ENCODE measurements at places on chromosomes 6 and 20.

DNA sequence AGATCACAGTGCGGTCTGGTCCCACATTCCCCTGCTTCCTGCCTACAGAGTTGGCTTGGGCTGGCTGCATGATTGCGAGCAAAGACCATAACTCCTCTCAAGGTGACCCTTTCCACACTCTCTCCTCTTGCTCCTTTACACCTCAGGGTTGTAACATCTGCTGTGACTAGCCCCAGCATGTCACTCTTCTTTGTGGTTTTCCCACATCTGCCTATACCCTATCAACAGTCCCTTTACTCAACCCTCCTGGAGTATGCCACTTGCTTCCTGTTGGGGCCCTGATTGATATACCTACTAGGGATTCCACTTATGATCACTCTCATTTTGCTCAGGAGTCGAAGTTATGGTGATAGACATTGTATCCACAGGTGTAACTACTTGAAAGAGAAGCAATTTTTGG is 58.9 kb upstream of the SGK1 start:
- DNase-seq, result no peak

DNA sequence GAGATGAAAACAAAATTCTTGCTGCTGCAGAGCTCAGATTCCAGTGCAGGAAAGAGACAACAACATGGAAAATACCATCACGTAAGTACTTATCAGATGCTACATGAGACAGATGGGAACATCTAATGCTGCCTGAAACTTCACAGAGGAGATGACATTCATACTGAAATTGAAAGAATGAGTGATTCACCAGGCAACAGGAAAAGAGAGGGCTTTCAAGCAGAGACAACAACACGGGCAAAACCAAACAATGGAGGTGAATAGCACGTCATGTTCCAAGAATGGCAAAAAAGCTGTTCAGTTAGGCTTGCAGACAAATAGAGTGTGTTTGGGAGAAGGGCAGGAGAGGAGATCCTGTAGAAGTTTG is 39.3 kb downstream of the GTF2H5 start:
- DNase-seq, result peak; percentile 56

GRCh38 chr6:18216411-18216810 is 47.9 kb downstream of the DEK start:
- no peak for DNase-seq

DNA sequence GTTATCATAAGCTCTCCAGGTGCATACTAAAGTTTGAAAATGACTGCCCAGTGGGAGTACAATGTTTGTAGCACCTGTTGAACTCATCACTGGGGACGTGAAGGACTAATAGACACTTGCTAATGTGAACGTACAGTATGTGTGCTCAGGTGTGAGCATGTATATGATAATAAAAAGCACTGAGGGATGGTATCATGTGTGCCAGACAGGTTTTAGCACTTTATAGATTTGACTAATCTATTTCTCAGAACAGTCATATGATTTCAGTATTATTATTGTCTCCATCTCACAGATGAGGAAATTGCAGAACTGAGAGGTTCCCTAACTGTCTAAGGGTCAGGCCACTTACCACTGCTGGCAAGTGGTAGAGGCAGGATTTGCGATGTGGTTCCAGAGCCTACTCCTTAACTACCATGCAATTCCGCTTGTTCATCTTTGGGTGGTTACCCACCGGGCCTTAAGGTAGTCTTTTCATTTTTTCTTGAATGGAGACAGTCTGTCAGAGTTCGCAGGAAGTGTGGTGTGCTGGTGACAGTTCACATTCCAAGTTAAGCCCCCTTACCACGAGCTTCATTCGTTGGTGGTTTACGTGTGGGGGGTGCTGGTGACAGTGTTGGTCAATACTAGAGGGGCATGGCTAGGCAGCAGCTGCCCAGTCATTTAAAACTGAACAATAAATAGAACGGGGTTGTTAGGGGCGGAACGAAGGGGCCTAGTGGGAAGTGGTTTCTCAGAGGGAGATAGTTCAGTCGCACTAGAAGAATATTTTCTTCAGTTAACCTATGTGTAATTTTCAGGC is 46.8 kb downstream of the RREB1 start:
- no peak for DNase-seq

- no peak for DNase-seq
These were observed at the start of gene SPO11 for GRCh38 chr20:57329608-57330221. SPO11 (plus strand) TSS chr20:57329803; CDS start chr20:57329868, 65 bp downstream.

GRCh38 chr20:15639839-15640238 is 933.4 kb downstream of the KIF16B start:
- DNase-seq, result no peak

GRCh38 chr20:36720510-36720909 is 25.4 kb downstream of the NDRG3 start:
- DNase-seq, result peak; percentile 47

DNA sequence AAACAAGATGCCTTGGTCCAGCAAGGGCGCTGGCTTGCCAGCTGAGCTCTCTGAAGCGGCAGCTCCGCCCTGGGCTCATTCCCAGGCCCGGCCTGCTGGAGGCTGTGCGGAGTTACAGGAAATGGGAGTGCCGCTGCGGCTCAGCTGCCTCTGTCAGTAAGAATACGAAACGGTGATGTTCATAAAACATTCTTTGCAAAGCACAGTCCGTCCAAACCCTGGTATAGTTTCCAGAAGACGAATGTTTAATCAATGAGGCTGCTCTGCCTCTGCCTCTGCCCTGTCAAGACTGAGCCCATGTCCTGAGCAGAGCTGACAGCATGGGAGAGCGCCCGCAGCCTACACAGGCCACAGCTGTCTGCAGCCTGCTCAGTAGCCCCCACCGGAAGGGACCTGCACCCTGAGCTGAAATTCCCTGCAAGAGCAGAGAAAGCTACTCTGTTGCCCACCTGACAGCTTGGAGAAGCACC is 153.3 kb upstream of the SNX9 start:
- DNase-seq, result no peak

GRCh38 chr20:15248618-15249395 is 911.4 kb upstream of the FLRT3 start:
- DNase-seq, result no peak

- no peak for DNase-seq
These were observed 156.8 kb upstream of the PLCB4 start for GRCh38 chr20:8912096-8912495.

DNA sequence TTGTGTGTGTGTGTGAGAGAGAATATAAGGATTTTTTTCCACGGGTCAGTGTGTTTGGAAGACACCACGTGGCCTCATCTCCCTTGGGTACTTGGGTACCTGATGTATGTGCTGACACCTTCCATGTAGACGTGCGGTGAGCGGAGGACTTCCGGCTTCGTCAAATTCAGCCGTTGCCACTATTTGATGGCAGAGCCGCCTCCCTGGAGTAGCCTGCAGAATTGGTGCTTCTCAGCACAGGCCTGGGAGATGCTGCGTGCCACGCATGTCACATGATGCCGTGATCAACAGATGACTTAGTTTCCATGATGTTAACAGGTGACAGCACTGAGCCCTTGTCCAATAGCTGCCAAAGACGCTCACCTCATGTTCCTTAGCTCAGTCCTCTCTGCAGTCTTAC is 69.4 kb downstream of the CDH4 start:
- DNase-seq, result no peak

- DNase-seq, result no peak
These were observed 5.2 kb downstream of the SLC35D3 start for GRCh38 chr6:136927292-136927691.

DNA sequence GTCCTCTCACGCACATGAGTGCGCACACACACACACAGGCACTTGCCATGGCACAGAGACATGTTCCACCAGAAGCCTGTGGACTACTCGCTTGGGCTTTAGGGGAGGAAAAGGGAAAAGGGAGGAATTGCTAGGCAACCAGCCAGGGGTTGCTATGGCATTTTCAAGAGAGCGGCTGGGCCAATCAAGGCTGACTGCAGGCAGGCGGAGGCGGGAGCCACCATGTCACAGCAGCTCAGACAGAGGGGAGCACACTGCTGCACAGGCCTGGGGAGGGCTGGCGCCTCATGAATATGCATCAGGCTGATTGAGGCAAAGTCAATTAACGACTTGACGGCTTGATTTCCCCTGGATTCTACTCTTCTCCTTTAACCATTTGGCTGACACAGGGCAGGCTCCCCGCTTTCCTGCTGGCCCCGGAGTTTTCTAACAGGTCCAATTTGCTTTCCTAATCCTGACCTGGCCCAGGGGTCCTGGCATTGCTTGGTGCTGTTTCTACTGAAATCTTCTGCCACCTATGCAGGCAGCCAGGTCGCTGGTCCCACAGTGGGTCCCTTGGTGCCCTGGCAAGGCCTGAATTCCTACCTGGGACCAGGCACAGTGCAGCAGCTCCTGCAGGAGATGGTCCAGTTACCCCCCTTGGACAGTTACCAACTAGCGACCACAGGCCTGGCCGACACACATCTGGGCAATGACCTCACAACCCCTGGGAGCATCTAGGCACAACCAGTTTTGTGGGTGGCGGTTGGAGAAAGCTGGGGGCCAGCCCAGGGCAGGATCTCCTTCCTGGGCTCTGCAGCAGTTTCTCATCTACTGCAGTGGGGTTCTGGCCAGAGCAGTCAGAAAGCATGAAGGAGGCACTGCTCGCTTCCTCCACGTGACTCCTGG is 52.1 kb downstream of the YTHDF1 start:
- no peak for DNase-seq

GRCh38 chr6:106512048-106512967 is 117.0 kb downstream of the RTN4IP1 start:
- DNase-seq, result peak; percentile 76

DNA sequence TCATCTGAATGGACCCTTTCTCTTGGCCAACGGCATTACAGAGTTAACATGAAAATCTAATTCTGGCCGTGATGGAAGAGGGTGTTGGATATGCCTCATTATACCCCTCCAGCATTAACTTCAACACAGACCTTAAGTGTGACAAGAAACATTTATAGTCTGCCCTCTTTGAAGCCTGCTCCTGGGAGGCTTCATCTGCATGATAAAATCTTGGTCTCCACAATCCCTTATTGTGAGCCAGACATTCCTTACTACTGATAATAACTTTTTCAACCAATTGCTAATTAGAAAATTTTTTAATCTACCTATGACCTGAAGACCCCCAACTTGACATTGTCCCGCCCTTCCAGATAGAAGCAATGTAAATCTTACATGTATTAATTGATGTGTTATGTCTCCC is 9.3 kb upstream of the HBS1L start:
- no peak for DNase-seq

DNA sequence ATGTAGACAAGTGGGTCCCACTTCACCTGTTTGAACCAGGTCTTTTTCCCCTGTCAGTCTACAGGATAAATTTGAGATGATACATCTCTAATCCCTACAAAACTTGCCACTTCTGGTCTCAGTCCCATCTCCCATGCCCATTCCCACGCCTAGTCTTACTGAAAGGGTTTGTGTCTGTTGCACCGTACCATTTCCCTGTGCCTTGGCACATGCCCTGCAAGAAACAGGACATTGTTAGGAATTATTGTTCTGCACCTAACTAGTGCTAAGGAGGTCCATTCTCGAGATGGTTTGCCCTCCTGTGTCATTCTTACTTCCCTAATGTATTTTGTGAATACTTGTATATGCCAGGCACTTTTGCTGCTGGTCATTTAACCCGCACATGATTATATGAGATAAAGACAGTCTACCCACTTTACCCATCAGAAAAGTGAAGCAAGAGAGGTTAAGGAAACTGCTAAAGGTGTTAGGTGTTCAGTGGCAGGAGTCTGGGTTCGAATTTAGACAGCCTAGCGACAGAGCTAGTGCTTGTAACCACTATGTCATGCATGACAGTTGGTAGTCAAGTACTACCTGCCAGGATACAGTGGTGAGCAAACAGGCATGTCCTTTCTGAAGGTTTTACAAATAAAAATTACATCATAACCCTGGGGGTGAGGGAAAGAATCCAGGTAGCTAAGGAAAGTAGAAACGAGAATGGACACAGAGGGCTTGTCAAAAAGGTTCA is 12.7 kb downstream of the FAM217A start:
- DNase-seq, result no peak

DNA sequence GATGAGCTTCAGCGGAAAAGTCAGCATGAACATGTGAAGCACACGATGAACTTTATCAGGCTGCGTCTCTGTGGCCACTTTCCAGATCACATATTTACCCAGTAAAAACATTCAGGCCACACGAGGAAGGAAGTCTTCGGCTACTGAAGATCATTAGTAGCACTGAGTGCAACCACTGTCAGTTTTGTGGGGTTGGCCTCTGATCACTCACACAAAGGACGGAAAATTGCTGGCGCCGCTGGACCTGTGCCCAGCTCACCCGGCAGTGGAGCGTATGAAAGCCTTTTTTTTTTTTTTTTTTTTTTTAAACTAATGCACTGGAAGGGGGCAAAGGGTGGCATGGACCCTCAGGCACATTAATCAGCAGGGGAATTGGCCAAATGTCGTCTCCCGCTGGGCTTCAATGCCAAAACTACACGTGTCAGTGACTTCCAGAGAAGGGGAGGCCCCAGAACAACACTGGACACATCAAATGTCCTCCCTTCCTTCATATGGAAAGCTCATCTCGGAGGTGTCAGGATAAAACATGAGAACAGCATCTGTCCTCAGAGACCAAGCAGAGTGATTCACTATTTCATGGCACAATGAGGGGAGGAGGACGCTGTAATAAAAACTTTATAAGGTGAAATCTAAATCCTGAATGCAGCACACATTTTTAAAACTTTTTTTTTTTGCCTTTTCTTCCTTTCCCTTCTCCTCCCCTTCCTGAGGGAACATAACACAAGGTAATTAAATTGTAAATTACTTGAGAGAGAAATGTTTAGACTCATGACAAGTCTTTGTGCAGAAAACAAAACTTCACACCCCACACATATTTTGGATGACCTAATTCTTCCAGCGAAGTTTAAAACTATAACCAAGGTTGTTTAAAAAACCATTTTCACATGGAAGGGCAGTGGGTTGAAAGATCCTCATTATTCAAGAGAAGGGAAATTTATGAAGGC is 223.4 kb downstream of the FOXC1 start:
- no peak for DNase-seq

GRCh38 chr20:13102694-13103093 is 93.9 kb downstream of the SPTLC3 start:
- no peak for DNase-seq

DNA sequence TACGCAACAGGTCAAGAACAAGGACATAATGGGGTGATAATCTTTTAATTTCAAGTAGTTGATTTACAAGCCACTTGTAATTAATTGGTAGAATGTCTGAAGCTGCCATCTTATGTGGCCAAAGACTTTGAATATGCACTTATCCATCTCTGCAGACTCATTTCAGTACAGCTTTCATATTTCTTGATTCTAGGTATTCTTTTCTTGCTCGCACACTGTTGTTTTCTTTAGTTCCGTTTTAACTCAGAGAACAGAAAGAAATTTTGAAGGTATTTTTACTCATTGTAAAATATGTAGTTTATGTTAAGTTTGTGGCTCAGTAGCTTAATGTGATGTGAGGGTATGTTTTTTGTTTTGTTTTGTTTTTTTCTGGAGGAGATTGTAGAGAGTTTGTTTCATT is 73.9 kb downstream of the UBR2 start:
- DNase-seq, result no peak

- no peak for DNase-seq
These were observed 27.6 kb upstream of the MRPS18A start for GRCh38 chr6:43715056-43715788.

GRCh38 chr20:60667641-60668040 is 584.4 kb upstream of the CDH4 start:
- no peak for DNase-seq

- no peak for DNase-seq
These were observed 12.5 kb downstream of the PTK7 start for GRCh38 chr6:43088654-43089056.
